ENCODE measurements at places on chromosomes 2 and 18.

DNA sequence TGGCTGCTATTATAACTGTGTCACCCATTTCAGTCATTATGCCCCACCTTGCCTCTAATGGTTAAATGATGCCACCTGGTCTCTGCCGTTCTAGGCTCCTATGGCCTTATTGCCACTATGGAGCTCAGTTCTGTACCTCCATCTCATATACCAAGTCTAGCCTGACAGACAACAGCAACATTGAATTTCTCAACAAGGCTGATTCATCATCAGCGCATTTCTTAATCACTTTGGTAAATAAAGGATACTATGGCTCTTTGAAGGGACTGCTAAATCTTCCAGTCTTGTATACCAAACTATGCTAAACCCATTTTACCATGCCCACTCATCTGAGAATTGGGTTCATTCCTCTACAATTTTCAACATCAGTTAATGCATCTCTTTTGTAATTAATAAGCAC is 784.5 kb upstream of the CELF4 start:
- DNase-seq = no peak

GRCh38 chr2:67486041-67486796 is 89.1 kb downstream of the ETAA1 start:
- no peak for DNase-seq

DNA sequence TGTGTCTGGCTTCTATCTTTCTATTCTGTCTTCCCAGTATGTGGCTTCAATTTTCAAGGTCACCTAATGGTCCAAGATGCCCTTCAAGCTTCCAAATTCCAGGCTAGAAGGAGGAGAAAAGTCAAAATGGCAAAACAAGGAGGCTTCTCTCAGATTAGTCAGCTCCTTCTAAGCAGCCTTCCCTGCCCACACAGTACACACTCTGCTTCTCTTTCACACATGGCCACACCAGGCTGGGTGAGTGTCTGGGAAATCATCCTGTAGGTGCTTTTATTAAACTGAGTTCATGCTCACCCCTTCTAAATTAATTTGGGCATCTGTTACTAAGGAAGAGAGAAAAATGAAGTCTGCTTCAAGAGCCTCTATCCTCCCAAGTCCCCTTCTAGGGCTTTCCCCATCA is 277.2 kb upstream of the MGAT5 start:
- no peak for DNase-seq

DNA sequence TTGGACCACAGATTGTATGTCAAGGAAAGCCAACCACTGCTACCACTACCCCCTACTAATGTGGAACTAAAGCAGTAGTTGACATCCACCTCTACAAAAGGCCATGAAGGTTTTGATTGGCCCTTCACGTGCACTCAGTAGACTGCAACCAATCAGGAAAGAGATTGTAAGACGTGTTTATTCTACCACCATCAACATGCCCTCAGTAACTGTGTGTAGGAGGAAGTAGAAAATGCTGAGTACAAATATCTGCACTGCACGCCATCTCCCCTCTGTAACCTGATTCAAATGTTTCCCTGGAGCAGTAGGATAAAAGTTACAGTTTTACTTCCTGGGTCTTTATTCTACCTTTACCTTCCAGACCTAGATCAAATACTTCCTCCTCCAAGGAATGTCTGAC is 2.9 kb upstream of the CASP10 start:
- no peak for DNase-seq

GRCh38 chr2:126882181-126882580 is 16.5 kb upstream of the TEX51 start:
- DNase-seq = no peak

- DNase-seq = no peak
Observed at GRCh38 chr18:32712860-32713259, 60.0 kb downstream of the KLHL14 start.

- no peak for DNase-seq
Observed at GRCh38 chr2:65880436-65880835, 448.0 kb upstream of the SPRED2 start.

DNA sequence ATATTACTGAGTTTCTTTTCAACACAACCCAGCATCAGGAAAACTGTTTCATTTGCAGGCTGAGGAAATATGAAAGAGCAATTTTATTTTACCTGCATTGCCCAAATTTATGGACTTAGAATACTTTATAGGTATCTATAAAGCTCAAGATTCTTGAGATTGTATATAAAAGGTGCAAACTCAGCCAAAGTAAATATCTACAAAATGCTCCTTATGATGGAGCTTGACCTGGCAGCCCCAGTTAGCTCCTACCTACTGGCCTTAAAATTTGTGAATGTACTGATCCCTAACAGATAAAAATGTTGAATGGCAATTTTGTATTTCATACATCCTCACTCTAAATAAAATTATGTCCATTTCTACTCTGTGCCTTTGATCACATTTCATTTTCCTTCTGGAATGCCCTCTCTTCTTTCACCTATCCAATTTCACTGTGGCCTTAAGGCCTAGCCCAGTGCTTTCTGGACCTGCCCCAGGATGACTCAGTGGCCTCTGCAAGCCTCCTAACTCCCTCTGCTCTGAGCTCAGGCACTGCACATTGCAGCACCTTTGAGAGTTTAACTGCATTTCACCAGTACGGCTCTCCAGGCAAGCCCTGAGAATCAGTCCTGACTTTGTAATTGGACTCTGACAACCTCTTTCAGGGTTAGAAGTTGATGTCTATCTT is 125.9 kb downstream of the ANTXR1 start:
- DNase-seq = no peak

GRCh38 chr2:203823173-203823572 is 44.4 kb upstream of the CTLA4 start:
- no peak for DNase-seq

- no peak for DNase-seq
Observed at GRCh38 chr2:220433131-220433530, 805.7 kb downstream of the SLC4A3 start.

- DNase-seq = no peak
Observed at GRCh38 chr2:82675186-82675585, 1783.9 kb downstream of the SUCLG1 start.

GRCh38 chr2:149490296-149490695 is 97.3 kb downstream of the MMADHC start:
- DNase-seq = no peak

- no peak for DNase-seq
Observed at GRCh38 chr2:64262071-64262470, 117.9 kb upstream of the PELI1 start.

DNA sequence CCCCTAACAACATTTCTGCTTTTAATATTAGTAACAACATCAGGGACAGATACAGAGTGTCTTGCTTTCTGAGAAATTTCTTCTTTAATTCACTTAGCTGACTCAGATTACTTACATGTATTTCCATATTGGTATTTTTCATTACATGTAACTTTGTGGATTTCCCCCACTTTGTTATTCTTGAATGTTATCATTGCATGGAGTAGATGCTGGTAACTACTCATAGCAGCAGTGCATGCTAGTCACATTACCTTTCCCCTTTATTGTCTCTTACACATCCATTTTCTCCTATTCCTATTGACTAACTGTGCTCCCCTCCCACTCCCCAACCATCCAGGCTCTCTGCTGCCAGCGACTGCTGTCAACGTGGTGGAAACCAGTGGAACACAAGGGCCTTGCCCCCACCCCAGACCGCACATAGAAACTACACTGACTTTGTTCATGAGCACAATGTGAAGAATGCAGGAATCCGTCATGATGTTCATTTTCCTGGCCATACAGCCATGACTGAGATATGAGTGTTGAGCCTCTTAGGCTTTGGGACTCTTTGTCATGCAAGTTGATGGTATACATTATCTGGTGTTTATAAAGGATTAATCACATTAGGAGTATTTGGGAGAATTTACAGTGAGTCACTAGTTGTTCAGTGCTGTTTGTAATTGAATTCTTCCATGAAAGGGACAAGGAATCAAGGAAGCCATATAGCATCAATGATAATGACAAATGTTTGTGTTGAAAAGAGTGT is 91.0 kb downstream of the EPB41L5 start:
- DNase-seq = no peak

DNA sequence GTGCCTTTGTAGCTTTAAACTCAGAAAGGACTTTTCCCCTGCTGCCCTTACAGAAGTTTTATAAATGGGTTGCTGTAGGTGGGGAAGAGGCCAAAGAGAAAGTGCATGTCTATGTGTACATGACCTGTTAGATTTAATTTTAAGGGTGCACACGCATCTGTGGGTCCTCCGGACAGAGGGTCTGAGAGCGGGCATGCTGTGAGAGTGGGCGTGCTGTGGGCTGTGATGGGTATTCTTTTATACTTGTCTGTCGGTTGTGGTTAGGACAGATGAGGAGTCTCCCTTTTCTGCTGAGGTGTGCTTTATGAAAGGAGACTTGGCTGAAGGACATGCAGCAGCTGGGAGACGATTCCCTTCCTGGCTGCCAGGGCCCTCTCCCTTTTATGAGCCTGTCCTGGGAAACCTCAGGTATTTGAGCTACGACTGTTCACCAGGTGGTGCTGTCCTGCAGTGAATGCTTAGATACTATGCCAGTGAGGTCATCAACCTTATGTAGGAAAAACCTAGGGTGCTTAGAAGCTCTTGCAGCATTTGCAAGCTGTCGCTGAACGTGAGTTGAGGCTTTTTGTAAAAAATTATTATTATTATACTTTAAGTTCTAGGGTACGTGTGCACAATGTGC is 67.5 kb downstream of the TANC1 start:
- no peak for DNase-seq

GRCh38 chr2:242031481-242032019 is 162.0 kb downstream of the RTP5 start:
- DNase-seq = peak; percentile 56

GRCh38 chr2:86330001-86330400 is 7.4 kb downstream of the REEP1 start:
- DNase-seq = no peak

DNA sequence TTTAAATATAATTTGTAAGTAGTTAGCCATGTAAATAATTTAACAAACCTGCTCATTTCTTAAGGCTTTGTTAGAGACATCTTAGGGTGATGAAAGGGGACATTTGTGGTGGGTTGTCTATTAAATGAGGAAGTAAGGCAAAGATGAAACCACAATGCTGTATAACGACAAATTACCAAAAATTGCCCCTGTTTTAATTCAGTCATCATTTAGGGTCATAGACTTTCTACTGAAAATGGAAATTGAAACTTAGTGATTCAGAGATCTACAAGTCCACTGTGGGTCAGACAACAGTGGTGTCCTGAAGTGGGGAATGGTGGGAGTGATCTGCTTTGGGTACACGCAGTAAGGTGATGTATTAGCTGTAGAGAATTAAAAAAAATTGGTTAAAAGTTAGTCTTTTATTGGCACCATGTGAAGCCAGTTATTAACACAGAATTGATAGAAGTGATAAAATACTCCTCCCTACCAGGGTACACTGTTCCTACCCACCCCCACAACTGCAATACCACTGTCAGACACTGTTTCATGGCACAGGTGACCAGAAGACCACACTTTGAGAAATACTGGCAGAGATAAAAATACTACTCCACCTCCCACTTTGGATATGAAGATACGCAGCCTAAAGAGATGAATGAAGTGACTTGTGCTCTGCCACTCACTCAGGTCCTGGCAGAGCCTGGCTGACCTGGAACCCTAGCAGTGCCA is 13.4 kb downstream of the CERS6 start:
- DNase-seq = no peak

DNA sequence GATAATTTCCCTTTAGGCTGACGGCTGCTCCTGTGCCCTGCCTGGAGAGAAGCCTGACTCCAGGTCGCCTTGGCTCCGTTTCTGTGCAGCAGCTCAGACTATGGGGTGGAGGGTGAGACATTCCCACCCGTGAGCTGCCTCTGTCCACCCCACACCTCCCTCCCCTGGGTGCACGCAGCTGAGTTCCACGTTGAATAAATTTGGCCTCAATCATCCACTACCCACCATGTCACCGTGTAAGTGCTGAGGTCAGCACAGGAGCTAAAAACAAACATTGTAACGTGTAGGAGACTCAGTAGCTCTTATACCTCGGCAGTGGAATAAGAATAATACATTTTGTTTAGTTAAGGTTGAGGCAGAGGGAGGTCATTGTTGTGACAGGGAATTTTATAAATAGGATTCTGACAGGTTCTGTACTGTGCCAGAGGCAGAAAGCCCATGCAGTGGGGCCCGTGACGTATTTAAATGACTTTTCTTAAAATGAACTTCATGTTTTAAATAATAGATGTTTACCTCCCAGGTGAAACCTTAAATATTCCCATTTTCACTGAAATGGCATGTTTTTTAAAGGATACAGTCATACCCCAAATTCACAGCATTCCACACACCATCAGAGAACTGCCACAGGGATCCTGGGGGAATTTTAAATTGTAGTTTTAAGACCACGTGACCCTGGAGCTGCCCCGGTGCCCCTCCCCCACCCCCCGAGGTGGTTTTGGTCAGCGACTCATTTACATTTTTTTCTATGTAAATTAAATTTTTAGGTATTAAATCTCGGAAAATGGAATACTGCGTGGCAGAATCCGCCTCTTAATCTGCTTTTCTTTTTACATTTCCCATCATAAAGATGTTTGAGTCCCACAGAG is 50.2 kb downstream of the NFATC1 start:
- DNase-seq = no peak

GRCh38 chr2:11420190-11420589 is 45.8 kb downstream of the E2F6 start:
- no peak for DNase-seq

DNA sequence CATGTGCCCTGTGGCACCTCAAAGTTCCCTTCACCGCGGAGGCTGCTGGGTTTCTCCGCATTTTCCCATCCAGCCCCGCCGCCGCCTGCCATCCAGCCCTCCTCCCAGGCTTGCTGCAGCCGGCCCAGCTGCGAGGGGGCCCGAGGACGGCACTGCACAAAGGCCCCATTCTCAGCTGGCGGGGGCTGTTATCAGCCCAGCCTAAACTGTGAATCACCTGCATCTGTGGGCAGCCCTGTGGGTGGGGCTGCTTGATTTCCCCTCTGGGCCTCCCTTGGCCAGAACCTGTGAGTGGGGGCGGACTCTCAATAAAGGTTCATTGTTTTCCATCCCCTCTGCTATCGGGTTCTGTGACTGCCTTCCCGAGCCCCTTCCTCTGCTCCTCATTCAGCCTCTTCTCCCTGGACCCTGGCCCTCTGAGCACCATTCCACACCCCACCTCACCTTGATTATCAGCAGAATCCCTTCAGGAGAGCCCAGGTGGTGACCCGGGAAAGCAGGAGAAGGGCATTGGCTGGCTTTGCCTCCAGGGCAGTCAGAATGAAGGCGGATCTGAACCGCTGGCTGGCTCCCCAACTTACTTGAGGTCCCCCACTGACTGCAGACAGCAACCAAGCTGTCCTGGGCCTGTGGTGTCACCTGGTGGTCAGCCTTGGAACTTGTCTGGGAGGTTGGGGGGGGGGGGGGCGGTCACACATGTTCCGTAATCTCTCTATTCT is 204.5 kb downstream of the ZFP36L2 start:
- no peak for DNase-seq

DNA sequence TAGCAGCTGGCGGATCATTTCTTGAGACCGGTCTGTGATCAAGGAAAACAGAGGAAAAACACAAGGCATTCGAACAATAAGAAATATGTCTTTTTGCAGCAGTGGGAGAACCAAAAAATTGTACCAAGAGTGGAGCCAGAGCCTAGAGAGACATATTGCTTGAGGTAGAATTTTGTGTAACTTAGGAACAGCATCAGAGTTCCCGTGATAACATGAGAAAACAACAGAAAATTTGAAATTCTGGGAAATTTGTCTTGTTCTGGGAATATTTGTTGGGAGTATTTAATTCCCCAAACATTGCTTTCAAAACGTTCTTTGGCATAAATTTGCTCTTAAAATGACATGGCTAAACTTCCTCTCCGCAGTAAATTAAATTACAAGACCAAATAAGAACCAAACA is 267.5 kb downstream of the GPD2 start:
- no peak for DNase-seq

GRCh38 chr2:120109186-120110061 is 96.5 kb downstream of the EPB41L5 start:
- peak; percentile 48 for DNase-seq

GRCh38 chr2:2230433-2230817 is 100.7 kb downstream of the MYT1L start:
- DNase-seq = no peak
